Chondrocyte (in vitro differentiated cells): ENCODE measurements at places on chromosomes 2 and 18.

GRCh38 chr18:32048507-32049091 lies 30.0 kb downstream of the RNF125 start:
- no peak for DNase-seq

- DNase-seq, result no peak
Observed at GRCh38 chr2:30792521-30792920, 14.7 kb downstream of the CAPN13 start.

DNA sequence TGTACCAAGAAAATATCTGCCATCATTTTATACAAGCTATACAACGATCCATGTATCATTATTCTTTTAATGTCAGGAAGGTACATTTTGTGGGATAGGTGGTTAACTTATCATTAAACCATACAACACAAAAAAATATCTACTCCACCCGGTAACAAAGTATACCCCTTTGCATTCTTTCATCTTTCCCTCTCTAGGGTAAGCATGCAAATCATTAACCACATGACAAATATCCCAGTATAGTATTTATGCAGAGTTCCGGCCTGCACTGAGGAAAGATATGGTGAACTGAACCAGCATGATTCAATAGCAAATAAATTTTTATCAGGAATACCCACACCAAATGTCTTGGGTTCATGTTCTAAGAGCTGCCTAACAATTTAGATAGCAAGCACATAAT lies 22.5 kb upstream of the SULT1C2 start:
- no peak for DNase-seq

- no peak for DNase-seq
Observed at GRCh38 chr2:191625016-191625415, 52.9 kb upstream of the NABP1 start.

DNA sequence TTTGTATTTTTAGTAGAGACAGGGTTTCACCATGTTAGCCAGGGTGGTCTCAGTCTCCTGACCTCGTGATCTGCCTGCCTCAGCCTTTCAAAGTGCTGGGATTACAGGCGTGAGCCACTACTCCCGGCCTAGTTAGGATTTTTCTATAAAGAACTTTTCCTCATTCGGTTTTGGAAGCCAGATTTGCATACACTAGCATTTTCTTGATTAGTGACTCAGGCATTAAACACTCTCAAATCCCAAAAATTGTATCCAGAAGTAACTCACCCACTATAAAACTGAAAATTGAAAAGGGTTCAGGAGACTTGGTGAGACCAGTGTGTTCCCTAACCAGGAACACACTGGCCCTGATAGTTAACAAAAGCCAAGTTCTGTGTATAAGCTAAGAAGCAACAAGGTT lies 25.2 kb downstream of the EIF2AK3 start:
- DNase-seq, result no peak

DNA sequence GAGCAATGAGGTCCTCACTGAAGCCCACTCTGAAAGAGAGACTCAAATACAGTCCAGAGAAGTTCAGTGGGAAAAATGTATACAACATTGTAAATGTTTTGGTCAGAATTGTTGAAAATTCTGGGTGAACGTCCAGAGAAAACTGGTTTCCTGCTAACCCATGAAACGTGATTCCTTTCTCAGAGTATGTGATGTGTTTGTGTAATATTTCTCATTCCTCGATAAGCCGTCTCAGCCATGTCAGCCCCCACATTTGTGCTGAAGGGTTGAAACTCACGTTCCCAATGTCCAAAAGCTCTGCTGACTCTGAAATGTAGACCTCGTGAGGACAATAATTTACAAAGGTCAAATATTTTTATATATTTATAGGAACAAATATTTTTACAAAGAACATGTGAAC lies 51.6 kb downstream of the BMP10 start:
- no peak for DNase-seq

DNA sequence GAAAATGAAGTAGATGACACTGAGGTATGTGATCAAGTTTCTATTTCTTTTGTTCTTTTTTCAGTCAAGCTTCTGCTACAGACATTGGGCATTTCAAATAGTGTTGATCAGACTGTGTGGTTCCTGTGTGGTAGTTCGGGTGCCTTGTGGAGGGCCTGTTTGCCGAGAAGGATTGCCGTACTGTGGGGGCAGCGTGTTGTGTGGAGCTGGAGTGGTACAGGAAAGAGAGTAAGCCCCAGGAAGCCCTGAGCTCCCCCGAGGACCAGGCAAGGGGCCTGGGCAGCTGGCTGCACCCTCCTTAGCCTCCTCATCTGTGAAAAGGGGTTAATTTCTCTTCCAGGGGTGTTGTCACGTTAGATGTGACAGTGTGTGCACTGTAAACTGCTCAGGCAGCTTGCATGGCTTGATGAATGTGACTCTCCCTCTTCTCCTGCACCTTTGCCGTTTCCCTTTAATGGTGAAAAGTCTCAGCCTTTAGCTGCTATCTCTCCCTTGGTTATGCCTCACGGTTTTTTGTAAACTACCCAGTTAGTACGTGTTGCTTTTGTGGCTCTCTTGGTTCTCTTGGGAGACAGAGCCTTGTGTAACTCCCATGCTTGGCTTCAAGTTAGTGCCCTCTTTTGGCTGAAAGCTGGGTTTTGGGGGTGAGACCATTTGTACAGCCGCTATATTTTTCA lies 19.5 kb downstream of the C2orf74 start:
- DNase-seq, result no peak

DNA sequence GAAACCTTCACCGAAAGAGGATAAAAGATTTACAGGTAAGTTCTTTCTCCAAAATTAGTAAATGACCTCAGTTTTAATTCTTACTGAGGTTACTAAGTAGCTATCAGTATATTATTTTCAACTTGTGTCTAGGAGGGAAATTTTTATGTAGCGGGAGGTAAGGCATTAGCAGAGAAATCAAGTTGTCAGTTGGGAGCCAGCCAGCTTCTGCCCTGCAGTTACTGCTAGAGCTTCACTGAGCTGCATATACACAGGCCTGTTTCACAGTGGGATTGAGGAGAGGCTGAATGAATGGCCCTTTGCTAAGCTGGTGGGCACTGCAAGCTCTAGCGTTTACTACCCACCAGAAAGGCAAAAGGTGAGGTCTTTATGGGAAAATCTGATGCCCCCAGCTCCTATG lies 105.7 kb downstream of the ACAA2 start:
- no peak for DNase-seq

- no peak for DNase-seq
Observed at GRCh38 chr2:162929571-162929970, 91.0 kb upstream of the KCNH7 start.

- DNase-seq, result no peak
Observed at GRCh38 chr2:33267756-33268155, 208.7 kb upstream of the RASGRP3 start.

- DNase-seq, result peak; percentile 37
Observed at GRCh38 chr2:232994446-232994845, 18.6 kb downstream of the NGEF start.
